ENCODE measurements at places on chromosomes 16 and 17.
A peak's percentile ranks its signal among the peaks of the same experiment; 100 is the strongest.

GRCh38 chr16:51713502-51713901 is 562.4 kb upstream of the SALL1 start:
- DNase-seq: no peak

GRCh38 chr16:70805787-70806186 is 4.8 kb upstream of the VAC14 start:
- DNase-seq: no peak

GRCh38 chr17:57114085-57114673 is 29.1 kb downstream of the AKAP1 start:
- DNase-seq: peak; percentile 72

GRCh38 chr17:60792250-60792898 is 114.7 kb downstream of the BCAS3 start:
- peak; percentile 8 for DNase-seq

DNA sequence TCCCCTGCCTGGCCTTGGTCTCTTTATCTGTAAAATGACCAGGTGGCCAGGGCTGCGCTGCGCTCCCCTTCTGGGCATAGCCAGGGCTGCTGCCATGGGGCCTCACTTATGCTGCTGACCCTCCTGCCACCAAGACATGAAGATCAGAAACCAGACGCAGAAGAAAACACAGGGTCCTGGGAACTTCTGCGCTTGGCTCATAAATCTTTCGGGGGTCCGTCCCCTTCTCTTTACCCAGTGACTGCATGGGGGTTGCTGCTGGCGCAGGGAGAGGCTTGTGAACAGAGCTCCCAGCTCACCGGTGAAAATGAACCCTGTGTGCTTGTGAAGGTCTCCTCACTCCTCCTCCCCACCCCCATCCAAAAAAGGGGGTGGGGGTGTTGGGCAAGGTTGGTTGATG is 5.7 kb upstream of the FOXL1 start:
- DNase-seq: no peak

- peak; percentile 68 for DNase-seq
Observed at GRCh38 chr17:75412455-75413317, 7.2 kb upstream of the GRB2 start.

- DNase-seq: no peak
Observed at GRCh38 chr17:2075336-2076086, 20.6 kb downstream of the HIC1 start.

GRCh38 chr16:66569131-66569530 is 2.9 kb downstream of the CMTM1 start:
- no peak for DNase-seq

DNA sequence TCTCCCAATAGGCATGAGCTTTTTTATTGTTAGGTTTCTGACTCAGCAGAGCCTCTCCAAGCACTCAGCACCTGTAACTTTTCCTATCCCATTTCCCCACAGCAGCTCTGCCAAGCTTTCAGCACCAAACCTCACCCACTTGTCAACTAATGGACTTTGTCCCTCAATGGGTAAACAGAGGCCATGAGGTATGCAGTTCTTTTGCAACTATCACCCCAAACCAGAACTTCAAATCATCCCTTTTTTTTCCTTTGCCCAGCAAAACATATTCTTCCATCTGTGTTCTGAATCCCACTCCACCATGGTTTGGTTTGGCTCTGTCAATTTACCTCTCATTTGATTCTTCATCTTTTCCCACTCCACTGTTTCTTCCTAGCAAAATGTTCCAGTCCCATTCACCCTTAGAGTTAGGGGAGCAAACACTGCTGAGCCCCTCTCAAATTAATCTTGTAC is 58.1 kb downstream of the TOX3 start:
- DNase-seq: peak; percentile 49

GRCh38 chr17:19424934-19425868 is 14.2 kb downstream of the RNF112 start:
- DNase-seq: no peak
